ENCODE measurements at places on chromosomes 13 and 19.

- no peak for DNase-seq
Observed at GRCh38 chr19:1081301-1082164, 13.6 kb downstream of the POLR2E start.

DNA sequence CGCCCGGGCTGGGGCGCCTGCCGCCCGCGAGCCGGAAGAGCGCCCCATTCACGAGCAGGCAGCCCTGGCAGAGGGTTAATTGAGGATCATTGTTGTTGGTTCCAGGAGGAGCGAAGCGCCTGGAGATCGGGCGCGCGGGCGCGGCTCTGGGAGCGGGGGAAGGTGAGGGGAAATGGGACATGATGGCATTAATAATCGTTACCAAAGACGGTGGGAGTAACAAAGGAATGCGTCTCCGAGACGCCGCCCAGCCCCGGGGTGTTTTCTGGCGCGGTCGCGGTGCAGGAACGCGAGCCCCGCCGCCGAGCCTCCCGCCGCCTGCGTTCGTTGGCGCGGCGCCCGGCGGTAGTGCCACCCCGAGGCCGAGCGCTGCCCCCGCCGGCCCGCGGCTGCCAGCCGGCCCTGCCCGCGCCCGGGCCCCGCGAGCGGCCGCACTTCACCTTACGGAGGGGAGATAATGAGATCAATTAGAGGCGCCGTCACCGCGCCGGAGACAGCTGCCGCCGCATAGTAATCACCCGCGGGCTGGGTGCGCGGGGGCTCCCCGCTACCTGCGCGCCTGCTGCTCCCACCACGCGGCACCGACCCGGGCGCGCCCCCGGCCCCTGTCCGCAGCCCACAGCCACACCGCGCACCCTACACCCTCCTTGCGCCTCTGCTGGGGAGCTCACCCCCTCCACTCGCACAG, 2.8 kb downstream of the ZNF536 start:
- DNase-seq = no peak

GRCh38 chr13:44414716-44415115, 41.1 kb downstream of the SERP2 start:
- DNase-seq = no peak

DNA sequence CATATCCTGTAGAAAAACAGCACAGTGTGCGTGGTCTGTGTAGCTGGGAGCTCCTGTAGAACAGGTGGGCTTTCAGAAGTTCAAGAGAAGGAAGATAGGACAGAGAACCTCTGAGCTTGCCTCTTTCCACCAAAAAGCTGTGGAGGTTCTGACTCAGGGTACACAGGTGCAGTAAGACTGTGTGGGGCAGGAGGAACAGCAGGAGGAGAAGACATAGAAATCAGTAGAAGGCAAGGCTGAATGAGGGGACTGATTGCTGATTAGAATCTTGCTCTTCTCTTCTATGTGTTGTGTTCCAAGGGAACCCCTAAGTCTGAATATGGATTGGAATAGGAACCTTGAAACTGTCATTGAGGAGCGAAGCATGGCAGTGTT, 122.7 kb downstream of the AKAP11 start:
- no peak for DNase-seq

- peak; percentile 74 for DNase-seq
Observed at GRCh38 chr19:9309974-9310446, 372 bp upstream of the ZNF699 start.

DNA sequence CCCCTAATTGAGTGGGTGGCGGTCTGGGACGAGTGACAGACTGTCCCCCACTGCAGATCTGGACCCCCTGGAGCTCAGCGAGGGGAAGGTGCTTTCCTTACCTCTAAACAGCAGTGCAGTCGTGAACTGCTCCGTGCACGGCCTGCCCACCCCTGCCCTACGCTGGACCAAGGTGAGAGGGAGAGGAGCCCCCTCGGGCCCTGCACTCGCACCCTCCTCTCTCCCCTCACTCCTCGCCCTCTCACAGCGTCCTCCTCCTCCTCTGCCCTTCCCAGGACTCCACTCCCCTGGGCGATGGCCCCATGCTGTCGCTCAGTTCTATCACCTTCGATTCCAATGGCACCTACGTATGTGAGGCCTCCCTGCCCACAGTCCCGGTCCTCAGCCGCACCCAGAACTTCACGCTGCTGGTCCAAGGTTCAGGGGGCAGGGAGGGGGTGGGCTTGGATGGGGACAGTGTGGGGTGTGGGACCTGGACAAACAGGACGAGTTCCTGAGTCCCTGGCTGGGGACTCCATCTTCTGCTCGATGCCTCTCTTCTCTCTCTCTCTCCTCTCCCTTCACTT, 9.6 kb downstream of the BCAM start:
- DNase-seq = no peak

- DNase-seq = no peak
Observed at GRCh38 chr19:42207767-42208271, 9.7 kb downstream of the DEDD2 start.

- DNase-seq = no peak
Observed at GRCh38 chr19:50430888-50431342, 1.8 kb upstream of the MYBPC2 start.

DNA sequence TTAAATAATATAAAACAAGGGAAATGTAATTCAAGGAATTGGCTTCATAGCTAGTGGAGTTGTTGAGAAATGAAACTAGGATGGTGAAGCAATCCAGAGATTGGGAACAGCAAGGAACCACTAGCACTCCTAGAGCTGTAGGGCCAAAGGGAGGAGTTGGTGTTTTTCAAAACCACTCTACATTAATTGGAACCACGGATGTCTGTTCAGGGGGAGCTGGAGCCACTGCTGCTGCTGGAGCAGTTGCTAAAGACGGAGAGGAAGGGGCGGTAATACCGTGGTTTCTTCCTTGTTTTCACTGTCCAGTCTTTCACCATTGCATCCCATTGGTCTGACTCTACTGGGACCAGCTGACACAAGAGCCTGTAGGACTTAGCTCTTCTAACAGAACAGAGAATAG, 8.5 kb downstream of the DNAJC15 start:
- DNase-seq = no peak

DNA sequence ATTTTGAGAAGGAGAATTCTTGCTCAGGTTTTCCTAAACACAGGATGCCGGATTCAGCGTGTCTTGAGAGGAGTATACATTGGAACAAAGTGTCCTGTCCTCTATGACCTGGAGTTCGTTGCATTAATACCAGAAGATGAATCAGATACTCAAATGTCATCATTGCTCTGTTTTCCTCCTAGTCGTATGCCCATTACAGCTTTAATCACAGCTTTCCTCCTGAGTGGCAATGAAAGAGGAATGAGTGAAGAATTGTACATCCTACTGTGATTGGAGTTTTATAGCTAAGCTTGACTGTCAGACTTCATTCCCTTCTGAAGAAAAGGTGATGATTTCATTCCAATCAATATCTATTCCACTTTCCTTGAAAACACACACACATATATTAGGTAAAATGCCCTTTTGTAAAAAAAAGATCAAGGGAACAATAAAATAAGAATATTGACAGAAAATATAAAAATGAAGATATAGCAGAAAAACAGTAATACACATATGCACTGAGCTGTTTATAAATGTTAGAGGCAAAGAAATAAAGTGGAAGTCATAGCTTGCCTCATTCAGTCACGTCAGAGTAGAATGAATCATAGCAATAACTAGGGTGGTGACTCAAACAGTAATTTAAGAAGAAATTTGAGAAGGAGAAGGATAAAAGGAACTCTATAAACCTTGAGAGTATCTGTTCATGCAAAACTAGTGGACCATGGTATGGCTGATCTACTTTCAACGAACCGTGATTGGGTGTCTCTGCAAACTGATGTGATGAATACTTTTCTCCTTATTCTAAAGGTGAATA, 501.5 kb downstream of the SUCLA2 start:
- no peak for DNase-seq

GRCh38 chr19:2149980-2150793, 1.2 kb downstream of the AP3D1 start:
- DNase-seq = no peak

GRCh38 chr19:43433689-43434088, 19.0 kb downstream of the TEX101 start:
- no peak for DNase-seq

DNA sequence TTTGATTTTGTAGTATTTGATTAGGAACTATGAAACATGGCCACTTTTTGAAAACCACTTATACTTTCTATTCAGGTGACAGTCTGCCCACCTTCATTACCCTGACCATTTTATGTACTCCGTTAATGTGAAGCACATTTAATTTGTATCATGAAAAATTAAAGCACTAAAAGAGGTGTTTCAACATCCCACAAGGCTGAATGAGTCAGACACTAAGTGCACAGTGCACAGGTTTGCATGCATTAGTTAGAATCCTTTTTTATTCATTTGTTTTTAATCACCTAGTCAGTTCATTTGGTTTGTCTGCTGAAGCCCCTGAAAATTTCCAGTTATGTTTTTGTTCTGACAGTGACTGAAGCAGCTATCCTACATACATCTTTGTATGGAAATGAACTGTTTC, 271.0 kb downstream of the SLITRK5 start:
- no peak for DNase-seq
